ENCODE measurements at places on chromosomes 16 and 17. TPM values are rescaled to one million over a fixed set of nuclear protein-coding genes. Genes with fewer than 3 reads are reported as not detected.

Gene KRT9
- not detected for total RNA-seq

DNA sequence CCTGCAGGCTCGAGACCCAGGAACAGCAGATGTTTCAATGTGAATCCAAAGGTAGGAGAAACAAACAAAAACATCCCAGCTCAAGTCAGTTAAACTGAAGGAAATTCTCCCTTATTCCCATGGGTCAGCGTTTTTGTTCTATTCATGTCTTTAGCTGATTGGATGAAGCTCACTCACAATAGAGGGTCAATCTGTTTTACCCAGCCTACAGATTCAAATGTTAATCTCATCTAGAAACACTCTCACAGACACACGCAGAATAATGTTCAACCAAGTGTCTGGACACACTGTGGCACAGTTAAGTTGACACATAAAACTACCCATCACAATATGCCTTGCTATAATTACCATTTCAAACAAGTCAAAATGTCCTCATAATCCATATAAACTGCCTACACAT lies 180.6 kb upstream of the CDH8 start:
- no peak for DNase-seq

DNA sequence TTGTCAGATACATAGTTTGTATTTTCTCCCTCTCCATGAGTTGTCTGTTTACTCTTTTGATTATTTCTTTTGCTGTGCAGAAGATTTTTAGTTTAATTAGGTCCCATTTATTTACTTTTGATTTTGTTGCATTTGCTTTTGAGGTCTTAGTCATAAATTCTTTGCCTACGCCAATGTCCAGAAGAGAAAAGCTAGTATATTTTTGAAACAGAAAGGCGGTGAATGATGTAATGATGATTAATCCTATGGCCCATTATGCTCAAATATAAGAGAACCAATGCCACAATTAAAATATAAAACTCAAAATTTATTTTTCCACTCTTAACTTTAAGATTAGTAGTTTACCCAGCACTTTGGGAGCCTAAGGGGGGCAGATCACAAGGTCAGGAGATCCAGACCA lies 59.8 kb upstream of the SMIM36 start:
- DNase-seq = no peak

- no peak for DNase-seq
These were observed 732 bp downstream of the CBLN1 start for GRCh38 chr16:49280841-49281371.

Gene ITGB4
- total RNA-seq = 34.7 TPM

Gene DHRS7C
- total RNA-seq = not detected

DNA sequence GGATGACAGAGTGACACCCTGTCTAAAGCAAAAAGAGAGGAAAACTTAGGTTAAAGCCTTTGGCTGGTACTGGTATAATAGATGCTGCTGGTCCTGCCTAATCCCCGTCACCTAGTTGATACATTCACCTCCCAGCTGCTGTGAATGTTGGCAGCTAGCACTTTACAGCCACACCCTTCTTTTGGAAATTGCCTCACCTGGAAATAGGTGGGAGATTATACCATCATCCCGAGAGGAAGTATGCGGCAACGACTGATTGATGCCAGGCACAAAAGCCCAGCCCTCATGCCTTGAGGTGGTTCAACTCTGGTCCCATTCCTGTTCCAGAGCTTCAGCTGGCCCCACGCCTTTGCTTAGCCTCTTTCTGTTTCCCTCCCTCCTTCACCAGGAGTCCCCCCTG lies 53.2 kb upstream of the SIAH1 start:
- DNase-seq = no peak

Gene ARHGAP23
- total RNA-seq = 48.4 TPM

DNA sequence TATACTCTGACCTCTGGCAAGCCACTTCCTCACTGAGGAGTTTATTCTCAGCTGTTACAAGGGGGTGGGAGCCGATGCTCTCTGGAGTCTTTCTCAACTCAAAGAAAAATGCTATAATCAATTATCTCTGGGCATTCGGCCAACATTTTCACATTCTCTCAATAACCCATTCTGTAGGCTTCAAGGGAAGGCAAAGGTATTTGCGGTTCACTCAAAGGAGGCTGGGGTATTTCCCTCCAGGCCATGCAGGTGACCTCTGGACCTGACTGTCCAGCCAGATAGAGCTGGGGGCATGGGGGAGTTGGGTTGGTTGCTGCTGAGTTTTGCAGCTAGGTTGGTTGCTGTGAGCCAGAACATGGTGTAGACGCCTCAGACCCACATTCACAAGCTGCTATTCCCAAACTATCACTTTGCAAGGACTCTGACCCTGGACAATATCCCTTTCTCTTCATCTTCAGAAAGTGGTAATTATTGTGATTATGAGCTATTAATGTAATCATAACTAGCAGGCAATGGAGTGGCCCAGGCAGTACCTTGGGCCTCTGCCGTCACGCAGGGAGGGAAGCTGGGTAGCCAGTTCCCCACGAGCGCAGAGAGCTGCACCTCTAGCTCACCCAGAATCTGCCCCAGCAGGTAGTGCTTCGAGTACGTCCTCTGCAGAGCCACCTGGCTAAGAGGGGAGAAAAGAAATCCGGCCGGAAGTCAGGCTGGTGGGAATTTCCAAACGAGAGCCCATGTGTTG lies 42.1 kb downstream of the AIPL1 start:
- DNase-seq = no peak

DNA sequence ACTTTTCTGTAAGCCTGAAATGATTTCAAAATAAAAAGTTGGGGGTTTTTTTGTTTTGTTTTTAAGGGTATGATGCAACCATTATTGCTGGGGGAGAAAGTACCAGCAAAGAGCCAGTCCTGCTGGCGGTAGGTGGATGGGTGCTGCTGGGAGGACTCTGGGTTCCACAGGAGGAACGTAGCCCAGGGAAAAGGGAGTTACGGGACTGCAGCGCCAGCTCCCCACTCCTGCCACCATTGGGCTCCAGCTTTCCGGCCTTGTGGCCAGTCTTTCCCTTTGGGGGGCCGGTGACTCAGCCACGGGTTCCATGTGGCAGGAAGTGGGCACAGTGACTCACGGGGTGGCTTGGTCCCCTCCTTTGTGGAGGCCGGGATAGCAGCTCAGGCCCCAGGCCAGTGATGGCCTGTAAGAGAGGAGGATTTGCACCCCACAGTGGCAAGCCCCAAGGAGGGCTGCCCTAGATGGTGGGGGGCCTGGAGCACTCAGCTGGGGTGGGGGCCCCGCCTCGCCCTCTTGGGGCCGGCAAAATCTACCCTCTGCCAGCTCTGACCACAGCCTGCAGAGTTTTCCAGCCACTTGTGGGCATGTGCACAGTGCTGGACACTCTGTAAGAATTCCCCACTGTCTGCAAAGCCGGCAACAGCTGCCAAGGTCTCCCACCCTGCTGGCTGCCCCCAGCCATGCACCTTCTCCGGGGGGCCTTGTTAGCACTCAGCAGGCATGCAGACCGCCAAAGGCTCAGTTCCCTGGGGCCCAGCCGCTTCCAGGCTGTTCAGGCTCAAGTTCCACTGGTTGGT lies 30.4 kb downstream of the SOCS3 start:
- no peak for DNase-seq

DNA sequence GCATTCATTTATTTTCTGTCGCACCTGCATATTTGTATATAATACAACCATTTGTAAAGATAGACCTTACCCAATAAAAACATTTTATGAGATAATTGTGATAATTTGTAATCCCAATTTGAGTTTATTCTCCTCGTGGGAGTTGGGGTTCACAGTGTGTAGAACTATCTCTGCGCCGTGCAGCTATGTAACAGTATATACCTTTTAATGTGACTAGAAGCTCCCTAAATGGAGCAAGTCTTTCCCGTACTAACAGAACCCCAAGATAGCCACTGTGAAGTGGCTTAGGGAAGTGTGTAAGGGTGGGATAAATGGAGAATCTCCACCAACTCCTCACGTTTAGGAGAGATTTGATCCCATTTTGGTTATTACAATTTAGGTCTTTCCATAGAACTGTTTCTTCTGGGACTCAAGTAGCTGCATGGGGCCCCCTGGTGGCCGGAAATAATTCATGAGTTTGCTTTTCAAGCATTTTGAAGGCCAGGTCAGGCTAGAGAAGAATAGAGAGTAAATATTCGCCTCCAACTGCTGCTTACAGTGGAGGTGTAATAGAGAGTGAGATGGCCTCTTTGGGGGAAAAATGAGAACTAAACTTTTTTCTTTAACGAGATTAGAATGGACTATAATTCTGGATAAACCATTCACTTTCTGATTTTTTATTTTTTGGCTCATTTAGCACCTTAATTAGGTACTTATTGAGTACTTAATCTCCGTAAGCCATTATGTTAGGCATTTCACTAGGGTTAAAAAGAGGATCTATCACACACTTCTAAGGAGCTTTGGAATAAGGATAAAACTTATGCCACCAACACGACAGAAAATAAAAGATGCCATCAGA lies 4.5 kb downstream of the TMEM100 start:
- DNase-seq = peak; percentile 77

GRCh38 chr17:3569534-3570137 lies 12.0 kb upstream of the TRPV3 start:
- DNase-seq = no peak

DNA sequence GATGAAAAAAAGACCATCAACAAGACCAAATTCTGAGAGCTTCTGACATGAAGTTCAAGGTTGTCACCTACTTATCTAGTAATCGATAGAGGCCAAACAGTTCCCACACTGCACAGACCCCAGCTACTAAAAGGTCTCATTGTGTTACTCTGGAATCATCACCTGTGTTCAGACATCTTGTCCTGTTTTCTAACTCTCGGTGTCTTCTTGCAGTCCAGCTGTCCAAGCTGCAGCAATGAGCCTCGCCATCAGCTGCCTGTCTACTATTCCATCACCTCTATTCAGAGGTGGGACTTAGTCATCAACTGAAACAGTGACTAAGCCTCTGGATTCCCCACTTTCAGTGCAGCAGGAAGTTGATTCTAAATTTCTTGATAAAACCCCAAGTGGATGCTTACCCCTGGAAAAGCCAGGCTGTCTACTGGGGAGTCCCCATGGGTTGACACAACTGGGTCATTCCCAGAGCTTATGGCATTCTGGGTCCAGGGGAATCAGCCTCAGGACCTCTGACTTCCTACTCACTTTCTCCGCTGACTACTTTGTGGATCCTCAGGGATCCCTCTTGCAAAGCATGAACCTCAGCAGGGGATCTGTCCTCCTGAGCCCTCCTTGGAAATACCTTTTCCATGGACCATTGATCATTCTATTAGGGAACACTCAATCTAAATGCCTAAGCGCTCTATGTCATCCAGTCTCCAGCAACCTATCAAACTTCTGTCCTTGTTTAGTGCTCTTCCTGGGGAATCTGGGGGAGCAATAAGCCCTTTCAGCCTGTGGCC lies 46.5 kb downstream of the HNF1B start:
- no peak for DNase-seq

Gene PPP1R27
- not detected for total RNA-seq

DNA sequence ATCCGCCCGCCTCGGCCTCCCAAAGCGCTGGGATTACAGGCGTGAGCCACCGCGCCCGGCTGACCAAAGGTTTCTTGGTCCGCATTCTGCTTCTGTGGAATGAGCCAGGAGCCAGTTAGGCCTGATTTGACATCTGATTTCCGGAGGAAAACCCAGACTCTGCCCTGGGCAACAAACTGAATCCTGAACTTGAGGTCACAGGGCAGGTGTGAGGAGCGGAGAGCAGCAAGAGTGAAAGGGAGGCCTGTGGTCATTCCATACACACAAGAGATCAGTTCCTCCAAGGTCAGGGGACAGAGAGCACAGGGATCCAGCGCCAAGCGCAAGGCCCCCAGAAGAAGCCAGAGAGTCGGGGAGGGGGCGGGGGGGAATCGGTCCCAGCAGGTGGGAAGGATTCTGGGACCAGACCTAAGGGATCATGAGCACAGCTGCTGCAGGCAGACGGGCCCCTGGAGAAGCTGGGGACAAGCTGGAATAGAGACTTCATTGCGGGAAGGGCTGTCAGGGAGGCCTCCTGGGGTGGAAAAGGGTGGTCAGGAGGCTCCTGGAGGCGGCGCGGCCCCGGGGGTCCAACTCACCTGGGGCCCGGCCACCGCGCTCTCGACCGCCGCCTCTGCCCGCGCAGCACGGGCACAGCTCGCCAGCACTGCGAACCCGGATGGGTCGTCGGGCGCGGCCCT lies 436 bp downstream of the SHPK start:
- DNase-seq = no peak

Gene KRTAP3-1
- not detected for total RNA-seq

GRCh38 chr17:1843947-1844346 lies 14.1 kb downstream of the RPA1 start:
- DNase-seq = no peak

DNA sequence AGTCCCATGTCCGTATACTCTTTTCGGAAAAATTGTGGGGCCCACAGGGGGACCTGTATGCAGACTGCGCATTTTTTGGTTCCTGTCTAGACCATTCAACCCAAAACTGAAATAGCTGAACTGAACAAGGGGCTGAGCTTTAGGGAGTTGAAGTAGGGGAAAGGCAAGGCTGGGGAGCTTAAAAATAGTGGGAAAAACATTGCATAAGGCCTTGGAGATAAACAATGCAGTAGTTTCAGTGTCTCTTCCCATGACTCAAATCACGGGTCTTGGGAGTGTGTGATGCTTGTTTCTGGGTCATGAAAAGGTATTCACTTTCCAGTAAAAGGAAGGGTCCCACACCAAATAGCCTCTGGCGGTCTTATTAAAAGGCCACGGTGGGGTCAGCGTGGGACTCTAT lies 402.8 kb upstream of the SALL1 start:
- no peak for DNase-seq

Gene CCDC182
- total RNA-seq = not detected

DNA sequence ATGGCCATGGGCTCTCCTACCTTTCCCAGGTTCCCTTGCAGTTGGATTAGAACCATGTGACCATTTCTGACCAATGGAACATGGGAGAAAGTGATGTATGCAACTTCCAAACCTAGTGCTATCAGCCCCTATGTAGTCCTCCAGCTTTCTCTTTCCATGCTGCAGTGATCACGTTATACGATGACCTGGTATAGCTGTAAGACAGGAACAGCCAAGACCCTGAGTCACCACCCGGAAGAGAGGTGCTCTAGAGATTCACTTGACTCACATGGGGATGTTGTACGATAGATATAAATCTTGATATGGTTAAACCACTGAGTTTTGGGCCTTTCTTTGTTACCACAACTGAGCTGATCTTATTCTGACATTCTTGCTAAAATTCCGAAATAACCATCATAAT lies 65.1 kb downstream of the NOG start:
- no peak for DNase-seq

DNA sequence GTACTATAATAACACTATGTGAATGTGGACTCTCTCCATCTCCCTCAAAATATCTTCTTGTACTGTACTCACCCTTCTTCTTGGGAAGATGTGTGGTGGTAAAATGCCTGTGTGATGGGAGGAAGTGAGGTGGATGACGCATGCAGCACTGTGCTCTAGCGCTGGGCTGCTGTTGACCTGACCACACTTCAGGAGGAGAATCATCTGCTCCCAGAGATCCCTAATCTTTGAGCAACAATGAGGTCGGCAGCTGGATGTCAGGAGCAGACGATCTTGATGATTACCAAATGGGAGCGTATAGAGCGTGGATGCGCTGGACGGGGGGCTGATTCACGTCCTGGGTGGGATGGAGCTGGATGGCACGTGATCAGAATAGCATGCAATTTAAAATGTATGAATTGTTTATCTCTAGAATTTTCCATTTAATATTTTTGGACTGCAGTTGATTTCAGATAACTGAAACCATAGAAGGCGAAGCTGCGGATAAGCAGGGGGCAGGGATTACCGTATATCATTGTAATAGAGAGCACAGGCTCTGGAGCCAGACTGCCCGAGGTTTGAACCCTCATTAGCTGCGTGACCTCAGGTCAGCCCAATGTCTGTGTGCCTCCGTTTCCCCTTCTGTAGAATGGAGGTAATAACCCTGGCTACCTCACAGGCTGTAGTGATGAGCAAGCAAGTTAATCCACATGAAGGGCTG lies 23.7 kb upstream of the CYLD start:
- no peak for DNase-seq
